ENCODE measurements at places on chromosomes 4 and X. TPM values are rescaled to one million over a fixed set of nuclear protein-coding genes. Genes with fewer than 3 reads are reported as not detected.

Gene NALF2
- 2.0 TPM for total RNA-seq

Gene ARMCX4
- 16.0 TPM for total RNA-seq

Gene AMOT
- 35.1 TPM for total RNA-seq

Gene FRG2
- total RNA-seq = not detected

Gene FRMPD4
- total RNA-seq = not detected

Gene ATOH1
- not detected for total RNA-seq

Gene ANXA10
- total RNA-seq = not detected

Gene PDCL2
- not detected for total RNA-seq

Gene FGFR3
- 25.5 TPM for total RNA-seq
